ENCODE measurements at places on chromosomes 11 and 22.
A peak's percentile ranks its signal among the peaks of the same experiment; 100 is the strongest.

- no peak for DNase-seq
These were observed 9.4 kb downstream of the SPATA19 start for GRCh38 chr11:133835593-133836548.

GRCh38 chr11:132402071-132402684 lies 1031.8 kb downstream of the NTM start:
- no peak for DNase-seq

- DNase-seq = no peak
These were observed 3.9 kb upstream of the GNAZ start for GRCh38 chr22:23066200-23067022.

GRCh38 chr11:128040603-128041002 lies 546.8 kb downstream of the ETS1 start:
- no peak for DNase-seq

- peak; percentile 72 for DNase-seq
These were observed 3.7 kb upstream of the POLD4 start for GRCh38 chr11:67356864-67357561.

DNA sequence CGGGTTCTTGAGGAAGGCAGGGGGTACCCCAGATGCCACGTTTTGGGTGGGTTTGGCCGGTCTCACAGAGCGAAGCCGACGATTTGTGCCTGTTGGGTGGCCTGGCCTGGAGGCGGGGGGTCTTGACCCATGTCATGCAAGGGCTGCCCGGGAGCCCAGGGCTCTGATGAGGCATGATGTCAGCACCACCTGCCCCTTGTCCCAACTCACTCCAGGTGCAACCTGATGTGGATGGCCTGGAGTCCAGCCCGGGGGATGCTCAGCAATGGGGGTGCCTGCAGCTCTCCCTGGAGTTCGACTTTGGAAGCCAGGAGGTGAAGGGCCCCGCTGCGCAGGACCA lies 851 bp downstream of the SYT8 start:
- no peak for DNase-seq

DNA sequence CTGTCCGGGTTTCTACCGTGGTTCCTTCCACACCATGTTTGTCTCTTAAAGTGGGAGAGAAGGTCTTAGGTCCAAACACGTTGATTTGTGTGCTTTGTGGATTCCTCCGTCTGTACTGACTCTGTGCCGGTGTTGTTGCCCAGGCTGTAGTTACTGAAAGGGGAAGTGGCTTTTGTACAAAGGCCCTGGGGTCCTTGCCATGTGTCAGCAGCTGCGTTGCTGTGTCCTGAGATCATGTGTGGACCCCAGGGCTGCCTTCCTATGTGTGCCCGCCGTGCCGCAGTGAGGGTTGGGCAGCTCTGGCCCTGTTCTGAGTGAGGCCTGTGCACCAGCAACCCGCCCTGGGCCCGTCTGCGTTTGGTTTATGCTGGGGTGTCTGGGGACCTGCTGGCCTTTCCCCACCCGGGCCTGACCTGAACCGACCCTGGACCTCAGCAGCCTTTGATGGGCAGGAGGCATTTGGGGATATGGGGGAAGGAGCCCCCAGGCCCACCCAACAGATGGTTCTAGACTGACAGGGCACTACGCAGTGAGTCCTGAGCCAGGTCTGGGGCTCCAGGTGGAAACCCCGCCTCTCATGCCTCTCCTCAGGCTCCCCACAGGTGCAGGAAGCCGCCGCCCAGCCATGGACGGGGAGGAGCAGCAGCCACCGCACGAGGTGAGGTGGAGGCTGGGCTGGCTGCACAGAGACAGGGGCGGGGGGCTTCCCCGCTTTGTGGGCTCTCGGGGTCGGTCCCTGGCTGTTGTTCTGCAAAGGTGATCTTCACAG lies 6.9 kb downstream of the TRABD start:
- DNase-seq = peak; percentile 82

DNA sequence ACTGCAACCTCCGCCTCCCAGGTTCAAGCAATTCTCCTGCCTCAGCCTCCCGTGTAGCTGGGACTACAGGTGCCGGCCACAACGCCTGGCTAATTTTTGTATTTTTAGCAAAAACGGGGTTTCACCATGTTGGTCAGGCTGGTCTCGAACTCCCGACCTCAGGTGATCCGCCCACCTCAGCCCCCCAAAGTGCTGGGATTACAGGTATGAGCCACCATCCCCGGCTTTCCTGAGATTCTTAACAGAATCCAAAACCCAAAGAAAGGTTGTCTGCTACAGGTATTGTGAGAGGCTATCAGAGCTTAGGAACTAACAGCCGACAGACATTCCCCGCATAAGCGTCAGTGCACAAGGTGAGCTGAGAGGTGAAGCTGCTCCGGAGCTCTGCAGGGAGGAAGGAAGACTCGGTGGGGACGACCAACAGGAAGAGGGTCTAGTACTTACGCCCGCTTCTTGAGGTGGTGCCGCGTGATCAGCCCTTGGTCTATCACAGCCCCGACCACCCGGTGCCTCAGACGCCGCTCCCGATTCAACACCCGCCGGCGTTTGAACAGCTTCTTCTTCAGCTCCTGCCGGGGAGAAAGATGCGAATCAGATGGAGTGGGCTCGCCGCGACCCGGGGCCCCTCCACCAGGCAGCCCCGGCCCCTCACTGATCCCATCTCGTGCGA lies 470 bp downstream of the C11orf98 start:
- DNase-seq = peak; percentile 60

GRCh38 chr11:57180081-57180561 lies 1.6 kb upstream of the LRRC55 start:
- DNase-seq = no peak

GRCh38 chr22:30015846-30016245 lies 64.4 kb upstream of the HORMAD2 start:
- DNase-seq = no peak

GRCh38 chr11:75523811-75524664 lies 1.7 kb downstream of the GDPD5 start:
- no peak for DNase-seq

DNA sequence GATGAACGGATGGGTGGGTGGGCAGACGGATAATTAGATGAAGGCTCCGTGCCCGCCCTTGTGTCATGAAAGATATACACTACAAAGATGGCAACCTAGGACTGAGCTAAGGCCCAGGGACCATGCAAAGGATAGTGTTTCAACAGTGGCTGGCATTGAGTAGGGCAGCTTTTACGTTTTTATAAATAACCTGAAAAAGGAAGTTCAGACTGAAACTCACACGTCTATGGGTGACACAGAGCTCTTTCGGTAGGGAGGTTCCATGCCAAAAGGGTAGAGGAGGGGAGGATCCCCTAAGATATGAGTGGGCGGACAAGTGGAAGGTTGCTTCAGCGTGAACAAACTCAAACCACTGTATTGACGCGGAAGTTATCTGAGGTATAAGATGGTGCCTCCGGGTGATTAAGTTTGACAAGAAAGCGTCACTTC lies 90.5 kb downstream of the UBASH3B start:
- peak; percentile 64 for DNase-seq

DNA sequence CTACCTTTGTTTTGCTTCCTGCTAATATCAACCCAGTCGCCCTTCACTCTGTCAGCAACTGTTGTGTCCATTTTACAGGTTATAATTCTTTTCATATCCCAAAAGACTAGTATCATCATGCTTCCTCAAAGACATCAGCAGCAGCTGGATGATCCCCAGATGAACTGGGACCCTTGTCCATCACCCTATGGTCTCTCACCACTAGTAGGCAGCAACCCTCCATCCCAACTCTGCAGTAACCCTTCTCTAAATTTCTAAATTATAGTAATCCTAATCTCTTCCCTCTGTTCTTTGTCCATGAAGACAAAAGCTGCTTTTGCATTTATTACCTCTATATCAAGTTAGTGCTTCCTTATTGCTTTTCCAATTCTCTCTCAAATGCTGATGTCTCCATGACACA lies 1025.8 kb downstream of the FAM181B start:
- DNase-seq = no peak

- DNase-seq = no peak
These were observed 20.8 kb upstream of the TUB start for GRCh38 chr11:8060146-8060719.

- no peak for DNase-seq
These were observed 6.6 kb downstream of the EP300 start for GRCh38 chr22:41099036-41099435.

All from CD4-positive, alpha-beta T cell treated with Interleukin-6 for 4 hours (primary cell).